Natural killer cell (primary cell): ENCODE measurements at places on chromosomes 1 and 21. TPM values are rescaled to one million over a fixed set of nuclear protein-coding genes. Genes with fewer than 3 reads are reported as not detected.

The BMP8A gene
- total RNA-seq = 0.29 TPM

The SLC9C2 gene
- not detected for total RNA-seq

The SPATA21 gene
- 0.36 TPM for total RNA-seq

The EDN2 gene
- 0.64 TPM for total RNA-seq

The RNU1-4 gene
- total RNA-seq = 3,038 TPM

The TDRD5 gene
- total RNA-seq = not detected

The B3GALT5 gene
- not detected for total RNA-seq

The IQCC gene
- total RNA-seq = 3.3 TPM

The INPP5B gene
- total RNA-seq = 34.0 TPM

The ATP1A1 gene
- total RNA-seq = 144 TPM

The SRSF11 gene
- total RNA-seq = 347 TPM

The OR2T35 gene
- not detected for total RNA-seq

The NPPB gene
- total RNA-seq = not detected

The LAPTM5 gene
- total RNA-seq = 674 TPM

The C1orf115 gene
- total RNA-seq = 0.33 TPM

The SYT11 gene
- total RNA-seq = 39.8 TPM

The CYP4A22 gene
- total RNA-seq = not detected

The TCP10L gene
- total RNA-seq = 0.47 TPM

The PDIK1L gene
- 3.1 TPM for total RNA-seq

The RIT1 gene
- 79.2 TPM for total RNA-seq

The KIAA0040 gene
- total RNA-seq = 19.4 TPM

The KRTAP15-1 gene
- total RNA-seq = not detected

The LCE3D gene
- not detected for total RNA-seq

The C1orf87 gene
- total RNA-seq = not detected

The ELAPOR1 gene
- 6.2 TPM for total RNA-seq

The C1orf21 gene
- 111 TPM for total RNA-seq

The CA6 gene
- total RNA-seq = not detected

The PRELP gene
- not detected for total RNA-seq

The LCE2C gene
- total RNA-seq = not detected

The PLA2G2C gene
- total RNA-seq = not detected

The ARHGEF19 gene
- 15.8 TPM for total RNA-seq

The RGS8 gene
- total RNA-seq = not detected

The CFAP74 gene
- total RNA-seq = not detected

The CFAP57 gene
- total RNA-seq = not detected
